ENCODE measurements at places on chromosomes 6 and 20.

- no peak for DNase-seq
Measured at GRCh38 chr6:167214206-167214605, 56.4 kb upstream of the GPR31 start.

GRCh38 chr20:39070484-39071231, 108.5 kb downstream of the DHX35 start:
- peak; percentile 26 for DNase-seq

- no peak for DNase-seq
Measured at GRCh38 chr6:144103026-144103563, 7.7 kb upstream of the SF3B5 start.

- no peak for DNase-seq
Measured at GRCh38 chr6:15252195-15252594, 6.3 kb downstream of the JARID2 start.

DNA sequence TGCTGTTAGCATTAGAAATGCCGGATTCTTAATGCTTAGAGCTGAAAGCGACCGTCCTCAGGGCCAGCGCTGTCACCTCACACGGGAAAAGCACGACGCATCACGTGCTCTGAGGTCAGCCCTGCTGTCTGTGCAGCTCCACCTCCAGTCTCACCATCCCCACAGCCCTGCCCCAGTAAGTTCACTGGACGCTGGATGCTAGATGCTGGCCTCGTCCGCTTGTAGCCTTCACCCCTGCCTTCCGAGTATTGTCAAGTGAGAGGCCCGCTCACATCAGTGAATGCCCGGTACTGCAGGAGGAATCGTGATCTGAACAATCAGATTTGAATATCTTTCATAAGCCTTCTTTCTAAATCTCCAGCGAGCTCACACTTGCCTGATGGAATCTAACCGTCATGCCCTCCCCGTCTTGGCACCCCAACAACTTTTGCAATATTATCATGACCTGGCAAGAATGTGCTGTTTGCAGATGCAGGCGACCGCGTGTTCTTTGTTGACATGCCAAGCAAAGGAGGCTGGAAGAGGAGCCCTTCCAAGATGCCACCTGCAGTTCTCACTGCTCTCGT, 64.9 kb downstream of the DLL1 start:
- no peak for DNase-seq

DNA sequence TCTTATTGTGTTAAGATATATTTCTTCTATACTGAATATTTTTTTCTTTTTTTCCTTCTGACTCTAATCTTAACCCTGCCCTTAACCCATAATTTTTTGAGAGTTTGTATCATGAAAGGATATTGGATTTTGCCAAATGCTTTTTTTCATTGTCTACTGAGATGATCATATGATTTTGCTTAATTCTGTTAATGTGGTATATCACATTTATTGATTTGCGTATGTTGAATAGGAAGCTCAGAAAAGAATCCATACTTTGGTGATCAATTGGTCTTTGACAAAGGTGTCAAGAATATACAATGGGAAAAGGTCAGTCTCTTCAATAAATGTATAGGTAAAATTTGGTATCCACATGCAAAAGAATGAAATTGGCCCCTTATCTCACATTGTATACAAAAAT, 588.8 kb upstream of the ADGRB3 start:
- no peak for DNase-seq

GRCh38 chr6:115203381-115203780, 857.3 kb downstream of the FRK start:
- no peak for DNase-seq

DNA sequence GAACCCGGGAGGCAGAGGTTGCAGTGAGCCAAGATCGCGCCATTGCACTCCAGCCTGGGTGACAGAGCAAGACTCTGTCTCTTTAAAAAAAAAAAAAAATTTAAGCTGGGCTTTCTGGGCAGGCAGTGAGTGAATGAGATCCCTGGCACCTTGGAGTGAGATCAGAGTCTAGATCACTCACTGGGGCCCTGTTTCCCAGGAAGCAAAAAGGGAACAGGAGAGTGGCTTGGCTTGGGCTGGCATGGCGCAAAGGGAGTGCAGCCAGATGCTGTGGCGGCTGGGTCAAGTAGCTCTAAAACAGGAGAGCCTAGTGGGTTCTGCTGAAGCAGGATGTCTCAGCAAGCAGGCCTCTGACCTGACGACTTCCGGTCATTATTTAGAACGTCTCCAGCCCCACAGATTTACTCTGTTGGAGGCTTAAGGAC, 10.4 kb downstream of the PLCG1 start:
- DNase-seq: no peak

DNA sequence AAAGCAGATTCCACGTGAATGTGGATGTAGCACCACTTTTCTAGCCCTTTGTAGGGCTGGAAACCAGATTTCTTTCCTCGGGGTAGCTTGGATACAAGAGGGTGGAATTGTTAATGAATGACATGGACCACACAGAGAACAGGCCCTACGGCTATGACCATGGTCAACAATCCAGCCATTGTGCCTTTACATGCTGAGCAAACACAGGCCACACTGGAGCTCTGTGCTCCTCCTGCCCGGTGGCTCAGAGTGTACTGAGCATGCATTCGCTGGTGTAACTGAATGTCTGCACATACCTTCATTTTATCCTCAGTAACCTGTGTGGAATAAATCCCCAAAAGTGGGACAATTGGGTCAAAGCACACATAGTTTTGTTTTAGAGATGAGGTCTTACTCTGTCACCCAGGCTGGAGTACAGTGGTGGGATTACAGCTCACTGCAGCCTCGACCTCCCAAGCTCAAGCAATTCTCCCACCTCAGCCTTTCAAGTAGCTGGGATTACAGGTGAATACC, 32.8 kb downstream of the LRP11 start:
- peak; percentile 93 for DNase-seq

DNA sequence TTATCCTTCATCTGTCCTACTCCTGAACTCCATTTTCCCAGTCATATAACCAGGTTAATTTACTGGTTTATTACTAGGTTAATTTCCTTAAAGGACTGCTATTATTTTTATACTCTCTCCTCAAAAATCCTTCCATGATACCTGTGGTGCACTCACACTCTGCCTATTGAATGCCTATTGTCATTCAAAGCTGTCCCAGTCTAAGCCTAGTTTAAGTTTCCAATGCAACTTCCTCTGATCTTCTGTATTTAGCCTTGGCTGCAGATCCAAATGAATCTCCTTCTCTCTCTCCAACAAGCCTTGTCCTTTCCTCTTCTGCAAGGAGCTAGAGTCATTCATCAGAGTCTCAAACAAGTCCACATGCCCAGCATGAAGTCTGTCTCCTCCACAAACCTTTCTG, 41.3 kb upstream of the ADGRF5 start:
- no peak for DNase-seq

- no peak for DNase-seq
Measured at GRCh38 chr6:166697113-166697512, 70.1 kb upstream of the RPS6KA2 start.

GRCh38 chr20:3778976-3779375, 2.3 kb downstream of the SPEF1 start:
- no peak for DNase-seq

DNA sequence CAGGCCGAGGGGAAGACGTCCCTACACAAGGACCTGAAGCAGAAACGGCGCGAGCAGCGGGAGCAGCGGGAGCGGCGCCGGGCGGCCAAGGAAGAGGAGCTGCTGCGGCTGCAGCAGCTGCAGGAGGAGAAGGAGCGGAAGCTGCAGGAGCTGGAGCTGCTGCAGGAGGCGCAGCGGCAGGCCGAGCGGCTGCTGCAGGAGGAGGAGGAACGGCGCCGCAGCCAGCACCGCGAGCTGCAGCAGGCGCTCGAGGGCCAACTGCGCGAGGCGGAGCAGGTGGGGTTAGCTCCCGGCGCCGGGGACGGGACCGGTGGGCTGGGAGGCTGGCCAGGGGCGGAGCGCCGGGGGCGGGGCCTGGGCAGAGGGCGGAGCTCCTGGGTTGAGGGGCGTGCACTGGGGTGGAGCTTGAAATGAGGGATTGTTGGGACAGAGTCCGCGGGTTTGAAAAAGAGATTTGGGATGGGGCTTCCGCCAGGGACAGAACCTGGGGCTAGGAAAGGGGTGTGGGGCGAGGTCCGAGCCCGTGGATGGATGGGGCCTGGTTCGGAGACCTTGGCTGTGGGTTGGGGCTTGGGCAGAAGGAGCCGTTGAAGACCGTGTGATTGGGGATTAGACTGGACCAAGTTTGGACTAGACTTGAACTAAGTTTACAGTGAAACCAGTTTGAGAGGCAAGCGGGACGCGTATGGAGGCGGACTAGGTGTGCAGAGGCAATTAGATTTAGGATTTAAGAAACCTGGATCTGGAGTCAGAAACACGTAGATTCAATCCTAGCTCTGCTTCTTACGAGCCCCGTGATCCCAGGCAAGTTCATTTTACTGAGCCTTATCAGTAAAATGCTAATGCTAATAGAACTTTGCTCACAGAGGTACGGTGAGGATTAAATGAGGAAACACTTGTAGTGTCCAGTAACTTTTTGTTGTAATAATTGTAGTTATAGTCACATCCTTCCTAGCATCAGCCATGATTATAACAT, 20.9 kb downstream of the DEF6 start:
- DNase-seq: peak; percentile 89

DNA sequence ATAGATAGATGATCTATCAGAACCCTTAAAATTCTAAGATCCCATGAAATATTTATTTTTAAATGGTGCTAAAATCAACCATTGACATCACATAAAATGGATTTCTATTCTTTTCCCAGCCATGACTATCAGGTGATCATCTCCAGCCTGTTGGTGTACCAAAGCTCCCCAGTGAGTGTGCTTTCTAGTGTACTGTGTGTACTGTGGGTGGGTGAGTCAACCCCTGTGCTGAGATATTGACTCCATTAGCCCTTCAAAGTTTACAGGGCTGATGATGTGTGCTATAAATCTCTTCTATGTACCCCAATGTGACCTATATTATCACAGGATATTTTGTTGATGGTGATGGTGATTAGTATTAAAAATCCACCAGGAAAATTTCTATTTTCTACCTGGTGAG, 344.6 kb downstream of the MMUT start:
- no peak for DNase-seq

- DNase-seq: no peak
Measured at GRCh38 chr20:64077876-64078551, 1.3 kb downstream of the RGS19 start.

DNA sequence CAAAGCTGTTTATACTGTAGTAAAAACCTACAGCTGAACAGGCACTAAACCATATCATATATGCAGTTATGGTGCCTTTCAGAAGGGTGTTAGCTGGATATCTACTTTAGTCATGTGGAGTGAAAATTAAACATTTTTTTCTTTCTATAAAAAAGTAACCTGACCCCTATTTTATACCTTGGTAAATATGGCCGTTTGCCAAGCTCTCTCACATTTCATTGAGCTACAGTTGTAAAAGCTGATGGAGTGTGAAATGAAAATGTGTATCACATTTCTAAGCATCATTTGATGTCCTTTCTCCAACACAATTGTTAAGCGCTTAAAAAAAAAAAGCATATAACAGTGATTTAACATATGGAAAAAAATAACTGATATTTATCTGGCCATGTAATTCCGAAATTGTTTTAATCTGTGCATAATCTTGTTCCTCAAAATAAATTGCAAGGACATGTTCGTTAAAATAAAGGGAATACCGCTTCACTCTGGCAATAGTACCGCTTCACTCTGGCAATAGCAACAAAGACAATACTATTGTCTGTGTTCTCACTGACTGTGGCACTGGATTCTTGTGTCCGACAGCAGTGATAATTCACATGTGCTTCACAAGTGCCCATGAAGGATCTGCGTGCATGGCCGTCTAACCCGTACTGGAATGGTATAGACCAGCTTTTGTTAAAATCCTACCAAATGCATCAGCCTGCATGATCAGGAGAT, 391.8 kb upstream of the SOX4 start:
- DNase-seq: peak; percentile 94

DNA sequence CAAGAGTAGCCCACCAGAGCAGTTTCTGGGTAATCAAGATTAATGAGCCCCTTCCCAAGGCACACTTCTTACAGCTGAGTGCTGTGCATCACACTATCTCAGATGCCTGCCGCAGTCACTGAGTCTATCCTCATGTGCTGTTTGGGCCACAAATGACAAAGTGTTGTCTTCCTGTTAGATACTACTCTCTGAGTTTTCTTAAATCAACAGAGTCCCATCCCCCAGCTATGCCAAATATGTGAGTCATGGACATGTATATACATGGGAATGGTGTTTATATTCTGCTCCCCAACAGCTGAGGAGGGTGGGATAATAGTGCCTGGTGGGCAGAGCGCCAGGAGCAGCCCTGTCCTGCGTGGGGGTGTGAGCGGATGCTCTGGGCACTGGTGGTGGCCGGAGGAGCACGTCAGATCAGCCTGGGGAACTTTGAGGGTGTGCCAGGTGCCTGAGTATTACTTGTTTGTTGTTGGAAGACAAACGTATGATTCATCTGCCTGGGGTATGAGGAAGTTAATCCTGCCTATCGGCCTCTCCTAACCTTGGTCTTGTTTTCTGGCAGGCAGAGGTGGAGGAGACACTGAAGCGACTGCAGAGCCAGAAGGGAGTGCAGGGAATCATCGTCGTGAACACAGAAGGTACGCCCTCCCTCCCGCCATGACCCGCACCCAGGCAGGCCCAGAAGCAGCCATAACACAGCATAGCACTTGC, 9.6 kb downstream of the DYNLRB1 start:
- no peak for DNase-seq

DNA sequence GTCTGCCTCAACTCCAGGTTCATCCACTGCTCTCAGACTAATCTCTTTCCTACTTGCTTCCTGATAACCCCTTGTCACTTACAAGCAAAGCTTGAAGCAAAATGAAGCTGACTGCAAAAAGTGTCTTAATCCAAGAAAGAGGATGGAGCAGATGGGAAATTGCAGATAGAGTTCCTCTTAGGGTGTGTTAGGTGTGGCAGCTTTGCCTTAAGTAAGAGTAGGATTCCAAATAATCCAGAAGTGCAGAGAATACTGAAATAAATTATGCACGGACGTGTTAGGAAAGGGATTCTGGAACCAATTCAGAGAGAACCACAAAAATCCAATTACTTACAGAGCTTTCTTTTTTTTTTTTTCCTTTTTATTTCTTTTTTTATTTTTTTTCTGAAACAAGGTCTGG, 6.1 kb upstream of the RPL7L1 start:
- no peak for DNase-seq

DNA sequence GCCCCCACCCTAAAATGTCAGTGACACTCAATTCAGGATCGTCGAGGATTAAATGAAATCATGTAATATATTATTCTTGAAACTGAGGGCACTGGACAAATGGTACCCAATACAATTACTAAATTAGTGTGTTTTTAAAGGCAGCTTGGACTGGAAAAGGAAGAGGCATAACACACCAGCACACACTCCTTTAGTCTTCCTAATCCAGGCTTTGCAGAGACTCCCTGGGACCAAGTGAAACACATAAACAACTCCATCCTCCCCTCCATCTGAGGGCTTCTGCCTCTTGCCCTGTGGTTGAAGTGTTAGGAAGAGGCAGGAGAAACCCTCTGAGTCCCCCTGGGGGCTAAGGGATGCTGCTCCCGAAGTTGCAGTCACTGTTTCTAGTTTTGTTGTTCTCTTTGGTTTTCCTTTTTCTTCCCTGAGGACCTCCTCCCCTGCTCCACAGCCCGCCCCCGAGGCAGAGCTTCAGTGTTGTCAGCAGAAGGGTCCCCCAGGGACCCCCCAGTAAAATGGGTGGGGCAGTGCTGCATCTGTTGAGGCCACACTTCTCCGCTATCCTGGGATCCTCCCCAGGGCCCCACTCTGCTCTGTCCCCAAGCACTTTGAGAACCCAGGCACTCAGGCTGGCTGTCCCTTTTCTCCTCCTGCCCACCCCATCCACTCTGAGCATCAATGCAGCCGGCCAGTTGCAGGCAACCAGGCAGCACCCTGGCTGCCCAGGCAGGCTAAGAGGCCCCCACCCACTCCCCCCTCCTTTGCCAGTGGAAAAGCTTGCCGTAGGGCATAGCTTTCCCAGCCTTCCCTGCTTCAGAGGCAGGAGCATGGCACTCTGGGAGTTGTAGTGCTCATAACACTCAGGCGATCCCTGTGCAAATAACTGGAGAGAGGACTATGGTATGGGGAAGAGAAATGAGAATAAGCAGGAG, 5.9 kb downstream of the TMEM63B start:
- DNase-seq: peak; percentile 70
